CD4-positive, alpha-beta T cell (primary cell): ENCODE measurements at places on chromosomes 1 and 21. TPM values are rescaled to one million over a fixed set of nuclear protein-coding genes. Genes with fewer than 3 reads are reported as not detected.

PGLYRP3 gene
- total RNA-seq = not detected

- peaks cover 29% of the 10 kb centered on the region for H3K36me3 ChIP-seq
- no peak overlapping the region for H3K27ac ChIP-seq
- no peaks in the 10 kb centered on the region for H3K27me3 ChIP-seq
- DNase-seq = no peak
- no peak overlapping the region for H3K4me3 ChIP-seq
These were observed 2.6 kb downstream of the FUCA1 start for GRCh38 chr1:23865543-23865930.

DNA sequence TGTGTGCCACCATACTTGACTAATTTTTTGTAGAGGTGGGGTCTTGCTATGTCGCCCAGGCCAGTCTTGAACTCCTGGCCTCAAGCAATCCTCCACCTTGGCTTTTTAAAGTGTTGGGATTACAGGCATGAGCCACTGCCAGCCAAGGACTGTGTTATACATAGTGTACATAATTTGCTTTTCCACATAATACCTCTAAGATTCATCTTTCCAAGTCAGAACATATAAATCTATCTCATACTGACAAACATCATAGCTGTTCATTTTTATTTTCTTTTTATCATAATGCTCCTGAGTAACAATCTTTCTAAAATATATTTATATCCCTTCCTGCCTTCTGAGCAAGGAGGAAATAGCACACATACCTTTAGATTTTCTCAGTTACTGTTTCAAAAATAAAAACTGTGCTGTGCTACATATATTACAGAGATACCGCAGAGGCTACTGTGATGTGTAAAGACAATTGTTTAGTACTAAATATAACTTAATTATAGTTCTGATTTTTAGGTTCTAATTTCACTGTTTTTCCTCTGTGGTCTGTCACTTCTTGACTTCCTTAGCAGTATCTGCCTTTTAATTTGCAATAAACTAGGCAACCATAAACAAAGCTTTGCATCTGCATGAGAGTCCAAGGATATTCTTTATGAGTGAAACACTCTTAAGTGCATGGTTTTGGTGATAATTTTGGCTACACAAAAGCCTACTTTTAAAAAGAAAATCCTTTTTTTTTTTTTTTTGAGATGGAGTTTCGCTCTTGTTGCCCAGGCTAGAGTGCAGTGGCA is 59.3 kb downstream of the EYA3 start:
- H3K36me3 ChIP-seq = peaks cover 13% of the 10 kb centered on the region
- H3K4me3 ChIP-seq = no peak overlapping the region
- H3K27ac ChIP-seq = no peak overlapping the region
- no peaks in the 10 kb centered on the region for H3K27me3 ChIP-seq

- H3K27me3 ChIP-seq = no peaks in the 10 kb centered on the region
- H3K27ac ChIP-seq = no peak overlapping the region
- no peak overlapping the region for H3K4me3 ChIP-seq
- H3K36me3 ChIP-seq = no peaks in the 10 kb centered on the region
- H3K4me1 ChIP-seq = no peaks in the 10 kb centered on the region
These were observed 492.6 kb downstream of the LMO4 start for GRCh38 chr1:87821335-87821697.

MNDA gene
- 1.1 TPM for total RNA-seq

GRCh38 chr1:206059355-206059915 is 6.5 kb downstream of the RHEX start:
- H3K36me3 ChIP-seq = no peaks in the 10 kb centered on the region
- H3K27me3 ChIP-seq = no peaks in the 10 kb centered on the region
- no peak for DNase-seq
- H3K27ac ChIP-seq = no peak overlapping the region
- H3K4me1 ChIP-seq = no peaks in the 10 kb centered on the region
- H3K4me3 ChIP-seq = no peak overlapping the region

DNA sequence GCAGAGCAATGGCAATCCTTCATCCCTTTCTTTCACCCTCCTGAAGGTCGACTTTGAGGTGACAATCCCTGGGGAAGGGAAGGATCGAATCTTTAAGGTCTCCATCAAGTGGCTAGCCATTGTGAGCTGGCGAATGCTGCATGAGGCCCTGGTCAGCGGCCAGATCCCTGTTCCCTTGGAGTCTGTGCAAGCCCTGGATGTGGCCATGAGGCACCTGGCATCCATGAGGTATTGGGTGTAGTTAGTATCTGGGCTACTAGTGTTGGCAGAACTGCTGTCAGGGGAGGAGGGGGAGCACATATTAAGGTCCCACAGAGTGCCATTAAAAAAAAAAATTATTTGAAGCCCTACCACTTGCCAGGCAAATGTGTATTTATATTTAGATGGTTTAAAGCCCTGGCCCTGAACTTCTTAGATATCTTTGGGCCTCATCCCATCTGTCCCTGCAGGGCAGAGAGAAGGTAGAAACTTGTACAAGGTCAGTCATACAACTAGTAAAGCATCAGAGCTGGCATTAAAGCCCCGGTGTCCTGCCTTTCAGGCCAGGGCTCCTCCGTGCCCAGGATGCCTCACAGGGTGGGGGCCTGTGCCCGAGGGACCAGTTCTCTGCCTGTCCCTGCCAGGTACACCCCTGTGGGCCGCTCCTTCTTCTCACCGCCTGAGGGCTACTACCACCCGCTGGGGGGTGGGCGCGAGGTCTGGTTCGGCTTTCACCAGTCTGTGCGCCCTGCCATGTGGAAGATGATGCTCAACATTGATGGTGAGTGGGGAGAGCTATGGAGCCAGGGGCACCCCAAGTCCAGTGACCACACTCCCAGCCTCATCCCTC is 10.3 kb downstream of the AGO1 start:
- no peak overlapping the region for H3K4me3 ChIP-seq
- H3K4me1 ChIP-seq = no peaks in the 10 kb centered on the region
- H3K27me3 ChIP-seq = no peaks in the 10 kb centered on the region
- no peak for DNase-seq

FCER1A gene
- total RNA-seq = 0.60 TPM

GRCh38 chr21:15206514-15206913 is 141.7 kb upstream of the NRIP1 start:
- no peak overlapping the region for H3K4me3 ChIP-seq
- H3K27me3 ChIP-seq = no peaks in the 10 kb centered on the region
- H3K36me3 ChIP-seq = no peaks in the 10 kb centered on the region
- peaks cover 3% of the 10 kb centered on the region for H3K4me1 ChIP-seq
- H3K27ac ChIP-seq = no peak overlapping the region
- no peak for DNase-seq

DNA sequence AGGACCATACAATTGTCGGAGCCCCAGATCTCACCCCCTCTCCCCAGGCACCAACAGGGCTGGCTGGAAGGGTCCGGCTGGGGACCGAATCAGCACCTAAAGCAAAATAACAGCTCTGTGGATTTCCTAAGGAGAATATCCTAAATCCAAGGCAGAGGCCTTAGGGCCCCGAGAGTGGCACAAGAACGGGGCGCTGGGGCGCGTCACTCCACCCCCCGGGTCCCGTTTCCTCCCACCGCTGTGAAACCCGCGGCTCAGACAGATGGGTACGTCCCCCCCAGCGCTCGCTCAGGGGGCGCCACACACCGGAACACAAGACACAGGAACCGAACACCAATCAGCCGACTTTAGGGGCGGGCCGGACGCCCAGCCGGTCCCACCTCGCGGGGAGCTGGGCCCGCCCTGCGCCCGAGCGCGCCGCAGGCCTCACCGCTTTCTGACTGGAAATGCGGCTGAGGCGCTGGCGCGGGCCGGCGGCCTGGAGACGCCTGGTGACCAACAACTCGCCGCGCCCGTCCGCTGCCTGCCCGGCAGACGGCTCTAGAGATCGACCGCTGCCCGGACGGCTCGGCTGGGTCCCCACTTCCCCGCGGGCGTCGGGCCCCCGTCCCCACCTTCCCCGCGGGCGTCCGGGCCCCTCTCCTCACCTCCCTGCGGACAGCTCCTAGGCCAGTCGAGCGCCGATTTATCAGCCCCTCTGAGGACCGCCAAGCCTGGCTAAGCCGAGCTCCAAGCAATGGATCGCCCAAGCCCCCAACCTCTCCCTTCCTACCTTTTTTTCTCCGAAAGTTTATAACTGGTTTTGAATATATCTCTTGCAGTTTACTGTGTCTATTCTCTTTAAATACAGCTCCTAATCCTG is at the start of gene HFM1:
Gene HFM1 (minus strand): TSS at position 687 of the 862 bp plus-strand sequence. CDS start 3,755 bp downstream, outside the sequence.
- peak within 1 kb of the TSS; percentile 36 for H3K4me3 ChIP-seq
- peak; percentile 8 for DNase-seq
- H3K27me3 ChIP-seq = peaks cover 12% of the 10 kb centered on the region
- peaks cover 10% of the 10 kb centered on the region for H3K4me1 ChIP-seq
- H3K36me3 ChIP-seq = no peaks in the 10 kb centered on the region

GRCh38 chr1:204564835-204565234 is 48.6 kb downstream of the MDM4 start:
- H3K27ac ChIP-seq = no peak overlapping the region
- no peak for DNase-seq
- H3K4me3 ChIP-seq = no peak overlapping the region

TGFB2 gene
- 0.11 TPM for total RNA-seq

GRCh38 chr1:231855926-231856325 is 229.3 kb downstream of the DISC1 start:
- no peaks in the 10 kb centered on the region for H3K27me3 ChIP-seq
- H3K4me3 ChIP-seq = no peak overlapping the region
- H3K4me1 ChIP-seq = no peaks in the 10 kb centered on the region
- H3K27ac ChIP-seq = no peak overlapping the region
- no peak for DNase-seq

- no peak overlapping the region for H3K4me3 ChIP-seq
- no peaks in the 10 kb centered on the region for H3K27me3 ChIP-seq
- no peak for DNase-seq
- H3K27ac ChIP-seq = no peak overlapping the region
These were observed 4.3 kb upstream of the UBL4B start for GRCh38 chr1:110107867-110108469.
